ENCODE measurements at places on chromosomes 1 and 21.

- DNase-seq: peak; percentile 49
Measured at GRCh38 chr1:206674745-206675175, 9.9 kb upstream of the MAPKAPK2 start.

- peak; percentile 49 for DNase-seq
Measured at GRCh38 chr1:222171005-222171404, 376.9 kb downstream of the HHIPL2 start.

GRCh38 chr1:29180497-29181412 lies 945 bp downstream of the SRSF4 start:
- no peak for DNase-seq

- no peak for DNase-seq
Measured at GRCh38 chr1:46583494-46583893, 20.6 kb downstream of the MKNK1 start.

DNA sequence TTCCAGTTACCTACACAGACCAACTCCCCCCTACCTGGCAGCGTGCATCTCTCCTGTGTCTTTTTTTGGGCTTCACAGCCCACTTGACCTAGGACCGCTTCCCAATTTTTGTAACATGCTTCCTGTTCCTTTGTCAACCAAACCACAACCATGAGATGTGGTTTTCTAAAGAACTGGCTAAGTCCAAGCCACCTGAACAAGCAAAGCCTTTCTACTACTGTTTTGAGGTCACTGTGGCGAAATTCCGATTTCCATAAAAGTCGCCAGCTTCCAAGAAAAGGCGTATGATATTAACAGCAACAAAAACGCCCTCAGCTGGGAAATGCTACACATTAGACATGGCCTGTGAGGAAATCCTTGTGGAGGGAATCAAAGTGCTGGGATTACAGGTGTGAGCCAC lies 12.7 kb upstream of the AK2 start:
- no peak for DNase-seq

- DNase-seq: no peak
Measured at GRCh38 chr1:200542162-200542561, 78.4 kb downstream of the KIF14 start.

DNA sequence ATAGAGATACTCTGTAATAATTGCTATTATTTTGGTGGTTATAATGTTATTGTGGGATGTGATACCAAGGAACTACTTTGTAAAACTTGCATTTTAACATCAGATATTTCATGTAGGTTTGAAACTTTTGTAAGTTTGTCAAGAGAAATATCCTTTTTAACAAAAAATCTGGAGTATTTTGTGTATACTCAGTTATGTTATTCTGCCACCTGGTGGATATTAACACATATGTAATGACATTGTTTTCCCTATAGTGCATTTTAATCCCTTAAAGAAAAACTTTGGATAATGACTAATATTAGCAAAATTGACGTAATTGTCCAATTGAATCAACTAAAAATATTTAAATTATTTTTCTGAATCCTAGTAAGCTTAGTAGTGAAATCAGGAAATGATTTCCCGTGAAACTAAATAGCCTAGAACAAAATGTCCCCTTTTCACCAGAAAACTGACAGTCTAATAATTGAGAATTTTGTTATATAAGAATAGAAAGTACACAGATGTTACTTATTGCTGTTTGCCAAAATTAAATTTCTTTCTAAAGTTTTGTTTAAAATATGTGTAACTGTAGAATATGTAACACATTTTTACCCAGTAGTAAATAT lies 39.6 kb downstream of the KCTD3 start:
- peak; percentile 5 for DNase-seq

DNA sequence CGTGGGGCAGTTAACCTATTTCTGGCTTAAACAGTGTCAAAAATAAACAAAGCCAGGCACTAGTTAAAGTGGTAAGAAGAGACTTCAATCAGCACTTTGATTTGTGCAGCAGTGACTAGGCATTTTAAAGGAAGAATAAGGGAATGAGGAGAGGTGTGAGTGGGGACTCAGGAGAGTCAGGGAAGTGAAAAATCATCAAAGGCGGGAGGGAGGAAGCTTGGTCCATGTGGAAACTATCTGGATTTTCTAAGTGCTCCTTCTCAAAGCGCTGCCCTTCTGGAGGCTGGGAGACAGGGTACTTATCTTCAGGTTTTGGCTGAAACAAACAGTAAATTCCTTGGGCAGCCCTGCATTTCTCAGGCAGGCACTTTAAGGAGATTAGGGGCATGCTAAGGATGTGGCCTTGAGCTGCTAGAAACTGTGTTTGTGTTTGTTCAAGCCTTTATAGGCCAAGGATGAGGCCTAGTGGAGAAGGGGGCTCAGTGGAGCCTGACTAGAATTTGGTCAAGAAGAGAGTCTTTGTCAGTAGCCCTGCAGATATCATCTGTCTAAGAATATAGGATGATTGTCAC lies 486.5 kb downstream of the SIPA1L2 start:
- no peak for DNase-seq

GRCh38 chr1:180935326-180936109 lies 22.8 kb downstream of the KIAA1614 start:
- no peak for DNase-seq

- no peak for DNase-seq
Measured at GRCh38 chr1:150596095-150596892, 16.9 kb upstream of the MCL1 start.

GRCh38 chr1:96080925-96081324 lies 640.7 kb upstream of the PTBP2 start:
- DNase-seq: no peak

DNA sequence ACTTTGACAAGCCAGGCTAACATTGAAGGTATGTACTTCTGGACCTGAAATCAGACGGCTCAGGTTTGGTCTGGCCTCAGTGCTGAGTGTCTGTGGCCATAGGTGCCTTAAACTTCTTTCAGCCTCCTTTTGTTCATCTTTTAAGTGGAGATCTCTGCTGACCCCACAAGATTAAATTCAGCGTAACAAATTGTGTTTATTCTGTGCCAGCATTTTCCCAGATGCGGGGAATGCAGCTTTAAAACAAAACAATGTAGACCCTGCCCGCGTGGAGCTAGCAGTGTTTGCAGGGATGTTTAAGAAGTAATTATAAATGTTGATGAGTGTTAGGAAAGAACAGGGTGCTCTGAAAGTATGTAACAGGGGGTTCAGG lies 923 bp downstream of the CAP1 start:
- DNase-seq: no peak

GRCh38 chr1:3009021-3009420 lies 12.2 kb upstream of the ACTRT2 start:
- no peak for DNase-seq

GRCh38 chr1:61102041-61102440 lies 19.7 kb downstream of the NFIA start:
- DNase-seq: no peak

DNA sequence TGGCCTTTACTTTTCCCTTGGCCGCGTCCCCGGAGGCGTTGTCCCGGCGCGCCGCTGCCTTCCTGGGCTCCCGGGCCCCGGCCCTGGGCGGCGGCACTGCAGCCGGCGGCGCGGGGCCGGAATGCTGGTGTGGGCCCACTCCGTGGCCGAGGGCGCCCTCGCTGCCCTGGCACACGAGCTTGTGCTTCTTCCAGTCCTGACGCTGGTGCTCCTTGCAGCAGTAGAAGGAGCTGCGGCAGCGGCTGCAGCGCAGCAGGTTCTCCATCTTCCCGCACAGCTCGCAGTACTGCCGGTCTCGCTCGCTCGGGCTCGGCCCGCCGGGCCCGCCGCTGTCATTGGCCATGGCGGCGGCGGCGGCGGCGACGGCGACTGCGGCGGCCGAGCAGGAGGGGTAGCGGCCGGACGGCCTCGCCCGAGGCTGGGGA lies 529 bp downstream of the EGLN1 start:
- no peak for DNase-seq

- DNase-seq: peak; percentile 26
Measured at GRCh38 chr1:214303141-214303930, 22.4 kb downstream of the SMYD2 start.

GRCh38 chr1:28190996-28191645 lies 14.6 kb upstream of the PTAFR start:
- no peak for DNase-seq

- DNase-seq: peak; percentile 89
Measured at GRCh38 chr1:218377143-218377660, 32.1 kb downstream of the TGFB2 start.

DNA sequence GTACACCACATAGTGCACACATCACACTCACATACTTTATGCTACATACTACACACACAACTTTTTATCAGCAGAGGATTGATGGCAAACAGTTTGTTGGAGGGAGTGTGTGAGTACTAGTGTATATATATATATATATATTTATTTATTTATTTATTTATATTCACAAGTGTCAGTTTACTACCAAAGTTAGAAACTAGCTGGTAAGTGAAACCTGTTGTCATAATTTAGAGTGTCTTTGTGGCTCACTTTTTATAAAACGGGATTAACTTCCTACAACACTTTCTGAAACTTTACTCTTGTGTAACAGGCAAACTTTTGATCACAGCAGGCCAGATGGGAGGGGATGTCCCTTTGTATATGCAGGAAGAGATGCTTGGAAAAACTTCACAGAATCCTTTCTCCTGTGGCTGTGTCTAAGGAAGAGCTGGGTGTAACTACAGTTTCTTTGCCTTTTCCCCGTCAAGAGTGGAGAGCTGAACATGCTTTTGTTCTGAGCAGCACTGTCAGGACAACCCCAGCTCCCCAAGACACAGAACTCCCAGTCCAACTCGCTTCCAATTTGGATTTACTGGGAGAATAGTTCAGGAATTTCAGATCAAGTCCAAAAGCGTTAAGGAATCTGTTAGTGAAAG lies 1.9 kb upstream of the SAMD13 start:
- peak; percentile 42 for DNase-seq

- no peak for DNase-seq
Measured at GRCh38 chr1:160797861-160798273, 1.9 kb downstream of the LY9 start.

DNA sequence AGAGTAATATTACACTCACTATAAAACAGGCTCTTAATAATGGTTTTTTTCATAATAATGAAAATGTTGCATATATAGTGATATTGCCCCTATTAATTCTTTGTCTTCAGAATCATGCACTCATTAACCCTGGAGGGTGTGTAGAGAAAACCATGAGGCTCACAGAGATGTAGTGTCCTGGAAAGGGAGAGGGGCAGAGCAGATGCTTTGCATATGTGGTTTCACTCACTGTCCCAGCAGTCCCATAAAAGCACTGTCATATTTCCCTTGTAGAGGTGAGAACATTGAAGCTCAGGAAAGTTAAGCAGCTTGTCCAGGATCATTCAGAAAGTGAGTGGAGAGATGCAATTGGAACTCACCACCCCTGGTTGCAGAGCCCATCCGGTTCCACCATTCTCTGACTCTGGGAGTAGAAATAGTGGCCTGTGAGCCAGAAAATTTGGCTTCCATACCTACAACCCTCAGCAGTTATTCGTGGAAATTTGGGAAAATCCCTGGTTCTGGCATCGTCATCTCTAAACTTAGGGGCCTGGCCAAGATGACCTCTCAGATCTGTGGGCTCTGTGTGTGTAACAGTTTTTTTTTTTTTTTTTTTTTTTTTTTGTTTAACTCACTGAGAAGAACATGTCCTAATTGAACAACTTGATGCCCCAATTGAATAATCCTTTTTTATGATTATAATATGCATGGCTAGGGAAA lies 86.4 kb downstream of the RGL1 start:
- DNase-seq: peak; percentile 56

DNA sequence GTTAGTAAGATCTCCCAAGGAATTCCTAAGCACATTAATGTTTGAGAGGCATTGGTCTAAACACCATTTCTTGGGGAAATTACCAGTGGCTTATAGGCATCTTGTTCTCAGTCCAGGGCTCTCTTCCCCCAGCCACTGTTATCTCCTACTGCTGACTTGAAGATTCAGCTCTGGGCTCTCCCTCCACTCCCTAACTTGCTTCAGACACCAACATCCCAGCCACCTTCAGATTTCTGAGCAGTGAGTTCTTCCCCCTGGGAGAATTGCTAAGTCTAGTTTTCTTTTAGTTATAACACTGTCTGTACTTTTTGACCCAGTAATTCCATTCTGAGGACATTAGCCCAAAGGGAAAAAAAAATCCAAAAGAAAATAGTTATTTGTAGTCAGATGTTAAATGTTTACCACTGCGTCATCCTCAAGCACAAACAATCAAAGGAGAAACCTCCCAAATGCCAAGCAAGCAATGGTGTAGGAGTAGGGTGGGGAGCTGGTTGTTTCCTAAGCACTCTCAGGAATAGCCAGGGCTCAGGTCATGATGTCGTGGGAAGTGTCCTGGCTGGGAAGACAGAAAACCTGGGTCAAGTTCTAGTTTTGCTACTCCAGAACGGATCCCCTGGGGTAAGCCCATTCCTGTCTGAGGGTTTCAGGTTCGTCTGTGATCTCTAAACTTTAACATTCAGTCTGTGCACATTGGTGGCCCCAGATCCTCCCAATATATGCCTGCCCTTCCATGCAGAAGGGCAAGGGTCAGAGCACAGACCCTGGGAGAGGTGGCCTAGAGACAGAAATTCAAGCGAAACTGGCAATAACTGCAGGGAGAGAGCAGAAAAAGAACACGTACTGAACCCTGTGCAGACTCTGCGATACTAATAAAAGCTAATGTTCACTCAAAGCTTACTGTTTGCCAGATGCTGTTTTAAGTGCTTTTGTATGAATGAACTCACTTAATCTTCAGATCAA lies 191.1 kb upstream of the FGGY start:
- no peak for DNase-seq

GRCh38 chr1:161439280-161440232 lies 65.7 kb upstream of the FCGR2A start:
- DNase-seq: no peak

DNA sequence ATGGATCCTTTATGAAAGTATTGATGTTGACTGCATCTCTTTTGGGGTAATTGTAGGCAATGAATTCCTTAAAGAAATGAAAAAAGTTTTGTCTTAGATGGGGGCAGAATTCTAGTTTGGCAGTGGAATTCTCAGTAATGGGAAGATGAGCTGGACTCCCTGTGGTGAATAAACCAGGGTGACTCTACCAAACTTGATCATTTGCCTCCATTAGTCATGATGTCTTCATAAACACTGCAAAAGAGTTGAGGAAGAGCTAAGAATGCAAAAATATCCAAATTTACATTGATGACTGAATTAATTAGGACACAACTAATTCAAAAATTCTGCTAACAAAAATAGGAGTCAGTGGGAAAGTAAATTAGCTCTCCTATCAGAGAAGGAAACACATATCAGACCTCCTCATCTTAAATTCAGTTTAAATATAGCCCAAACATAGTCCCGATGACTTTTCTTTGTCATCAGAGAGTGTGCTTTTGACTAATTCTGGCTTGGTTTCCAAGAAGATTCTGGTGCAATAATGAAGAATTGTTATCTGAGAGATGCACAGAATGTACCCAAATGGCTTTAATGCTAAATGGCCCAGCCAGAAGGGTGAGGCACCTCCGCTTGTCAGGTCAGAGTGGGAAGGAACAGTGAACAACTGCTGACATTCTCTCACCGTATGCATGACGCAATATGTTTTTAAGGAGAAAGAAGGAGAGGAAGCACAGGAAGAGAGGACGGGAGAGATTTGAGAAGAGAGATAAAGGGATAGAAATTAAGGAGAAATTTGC lies 525.1 kb downstream of the LMO4 start:
- no peak for DNase-seq

DNA sequence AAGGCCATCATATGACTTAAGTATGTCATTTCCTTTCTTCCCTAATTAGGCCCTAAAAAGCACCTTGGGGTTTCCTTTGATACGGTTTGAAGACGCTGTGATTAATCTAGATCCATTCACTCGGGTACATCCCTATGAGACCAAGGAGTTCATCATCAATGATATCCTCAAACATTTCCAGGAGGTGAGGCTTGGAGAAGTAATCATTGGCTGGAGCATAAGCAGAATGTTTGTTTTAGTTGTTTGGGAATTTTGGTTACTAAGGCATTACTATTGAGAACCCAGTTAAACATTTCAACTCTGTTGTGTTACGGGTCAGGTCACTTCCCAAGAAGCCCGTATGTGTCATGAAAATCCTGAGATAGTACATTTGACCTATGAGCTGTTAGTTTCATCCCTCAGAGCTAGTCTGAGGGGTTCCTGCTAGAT lies 185.2 kb downstream of the VPS13D start:
- DNase-seq: peak; percentile 52

All from suppressor macrophage treated with lipopolysaccharide for 1 hour (primary cell).